Stimulated activated CD4-positive, alpha-beta T cell treated with anti-CD3 and anti-CD28 coated beads, Interleukin-15, amount 100 ng/mL, for 1 hour (primary cell): ENCODE measurements at places on chromosomes 2 and 18.

- no peak for DNase-seq
Observed at GRCh38 chr2:202127687-202128331, 54.8 kb downstream of the KIAA2012 start.

GRCh38 chr2:34481542-34481941 is 882.4 kb upstream of the FAM98A start:
- DNase-seq: no peak

DNA sequence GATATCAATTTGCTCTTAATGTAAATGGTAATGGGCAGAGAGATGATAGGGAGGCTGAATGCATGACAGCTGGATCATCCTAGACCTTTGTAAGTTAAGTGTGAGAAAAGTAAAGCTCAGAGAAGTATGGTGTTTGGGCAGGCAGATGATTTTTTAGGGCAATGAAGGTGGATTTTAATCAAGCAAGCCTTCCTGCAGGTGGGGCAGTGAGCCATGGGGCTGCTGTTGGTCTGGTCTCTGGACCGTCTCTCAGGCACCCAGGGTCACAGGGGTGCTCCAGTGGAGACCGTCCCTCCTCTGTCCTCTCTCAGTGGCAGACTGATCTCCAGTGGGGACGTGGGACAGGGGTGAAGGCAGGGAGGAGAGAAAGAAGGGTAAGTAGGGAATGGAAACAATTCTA is 69.8 kb upstream of the STK17B start:
- no peak for DNase-seq

DNA sequence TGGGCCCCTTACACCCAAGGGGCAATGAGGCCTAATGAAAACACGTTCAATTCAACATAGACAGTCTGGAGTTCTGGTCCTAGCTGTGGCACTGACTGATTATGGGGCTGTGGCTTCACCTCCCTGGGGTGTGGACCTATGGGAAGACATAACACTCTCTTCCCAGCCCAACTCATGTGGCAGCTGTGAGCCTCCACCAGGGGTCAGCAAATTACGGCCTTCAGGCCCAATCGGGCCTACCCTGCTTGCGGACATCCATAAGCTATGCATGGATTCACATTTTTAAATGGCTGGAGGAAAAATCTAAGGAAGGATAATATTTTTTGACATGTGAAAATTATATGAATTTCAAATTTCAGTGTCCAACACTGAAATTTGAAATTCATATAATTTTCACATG is 101.3 kb downstream of the LOXHD1 start:
- no peak for DNase-seq

GRCh38 chr18:56461151-56461550 is 177.2 kb downstream of the TXNL1 start:
- DNase-seq: no peak

GRCh38 chr2:149129433-149129832 is 90.9 kb downstream of the LYPD6B start:
- no peak for DNase-seq

GRCh38 chr2:168475636-168476035 is 19.6 kb downstream of the CERS6 start:
- DNase-seq: no peak

- no peak for DNase-seq
Observed at GRCh38 chr2:165877565-165878550, 75.7 kb downstream of the TTC21B start.

DNA sequence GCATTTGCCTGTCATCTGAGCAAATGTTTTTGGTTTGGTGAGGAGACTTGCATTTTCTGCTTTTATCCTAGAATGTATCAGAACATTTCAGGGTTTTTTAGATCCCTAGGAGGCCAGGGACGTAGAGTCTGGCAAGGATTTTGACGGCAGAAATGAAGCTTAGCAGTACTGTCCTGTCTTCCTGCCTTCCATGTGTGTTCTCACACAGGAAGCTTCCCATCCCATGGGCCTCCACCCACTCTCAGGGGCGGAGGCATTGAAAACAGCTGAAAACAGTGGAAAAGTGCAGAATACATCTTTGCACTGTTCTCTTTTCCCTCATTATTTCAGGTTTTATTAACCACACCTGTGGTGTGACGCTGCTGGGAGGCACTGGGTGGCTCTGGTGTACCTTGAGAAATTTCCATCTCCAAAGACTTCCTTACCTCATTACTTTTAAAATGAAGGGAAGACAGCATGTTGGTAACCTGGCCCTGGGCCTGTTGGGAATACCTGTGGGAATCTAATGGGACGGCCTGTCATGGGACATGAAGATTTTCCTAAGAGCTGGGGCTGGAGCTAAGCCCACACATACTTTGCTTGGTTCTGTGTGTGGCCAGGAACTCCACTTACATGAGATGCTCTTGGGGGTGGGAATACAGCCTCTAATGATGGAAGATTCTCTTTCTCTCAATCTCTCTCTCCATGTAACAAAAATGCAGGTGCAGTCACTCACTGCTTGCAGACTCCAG is 20.5 kb downstream of the PCARE start:
- no peak for DNase-seq

- no peak for DNase-seq
Observed at GRCh38 chr18:54671291-54671881, 80.3 kb downstream of the DYNAP start.
